ENCODE measurements at places on chromosomes 7 and 10. TPM values are rescaled to one million over a fixed set of nuclear protein-coding genes. Genes with fewer than 3 reads are reported as not detected.

Gene DGKI
- total RNA-seq = 0.33 TPM

DNA sequence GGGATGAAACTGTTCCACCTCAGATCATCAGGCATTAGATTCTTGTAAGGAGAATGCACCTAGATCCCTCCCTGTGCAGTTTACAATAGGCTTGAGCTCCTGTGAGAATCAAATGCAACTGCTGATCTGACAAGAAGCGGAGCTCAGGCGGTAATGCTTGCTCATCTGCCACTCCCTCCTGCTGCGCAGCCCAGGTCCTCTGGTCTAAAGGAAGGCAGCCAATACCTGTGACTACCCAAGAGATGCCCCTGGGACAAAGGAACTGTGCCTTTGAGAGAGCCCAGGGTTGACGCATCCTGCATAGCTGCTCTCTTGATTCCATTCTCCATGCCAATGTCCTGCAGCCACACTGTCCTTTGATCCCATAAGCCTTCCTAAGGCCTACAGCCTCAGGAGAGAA lies 73.1 kb downstream of the ADCYAP1R1 start:
- no peak for DNase-seq
- no peak overlapping the region for H3K27ac ChIP-seq
- no peak overlapping the region for H3K4me3 ChIP-seq

DNA sequence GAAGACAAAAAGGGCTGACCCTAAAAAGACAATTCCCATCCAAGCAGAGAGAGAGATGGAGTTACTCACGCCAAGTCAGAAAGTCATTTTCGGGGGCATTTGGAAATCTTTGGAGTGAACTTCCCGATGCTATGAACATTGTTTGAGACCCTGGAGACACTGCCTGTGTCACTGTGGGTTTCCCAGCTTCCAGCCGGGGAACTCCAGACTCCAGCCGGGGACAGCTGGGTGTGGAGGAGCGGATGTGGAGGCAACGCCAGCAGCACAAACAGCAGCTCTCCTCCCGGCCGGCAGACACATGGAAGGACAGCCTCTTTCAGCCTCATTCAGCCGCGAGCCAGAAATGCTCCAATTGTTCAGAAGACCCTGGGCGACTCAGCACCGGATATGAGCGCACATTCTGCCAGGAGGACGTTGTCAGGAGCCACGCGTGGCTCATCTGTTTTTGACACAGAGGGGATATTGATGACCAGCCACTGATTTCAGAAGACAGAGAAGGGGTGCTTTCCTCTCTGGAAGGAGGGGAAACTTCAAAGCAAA lies 97.6 kb downstream of the PRPF18 start:
- no peak for DNase-seq
- no peaks in the 10 kb centered on the region for H3K27me3 ChIP-seq
- H3K4me1 ChIP-seq = no peaks in the 10 kb centered on the region
- H3K4me3 ChIP-seq = no peak overlapping the region
- H3K36me3 ChIP-seq = peaks cover 3% of the 10 kb centered on the region
- H3K27ac ChIP-seq = peak overlapping the region; percentile 65

GRCh38 chr7:50783303-50783702 lies 607 bp upstream of the GRB10 start:
- H3K4me3 ChIP-seq = no peak overlapping the region
- H3K27ac ChIP-seq = no peak overlapping the region
- no peak for DNase-seq
- no peaks in the 10 kb centered on the region for H3K4me1 ChIP-seq
- peaks cover 57% of the 10 kb centered on the region for H3K27me3 ChIP-seq

DNA sequence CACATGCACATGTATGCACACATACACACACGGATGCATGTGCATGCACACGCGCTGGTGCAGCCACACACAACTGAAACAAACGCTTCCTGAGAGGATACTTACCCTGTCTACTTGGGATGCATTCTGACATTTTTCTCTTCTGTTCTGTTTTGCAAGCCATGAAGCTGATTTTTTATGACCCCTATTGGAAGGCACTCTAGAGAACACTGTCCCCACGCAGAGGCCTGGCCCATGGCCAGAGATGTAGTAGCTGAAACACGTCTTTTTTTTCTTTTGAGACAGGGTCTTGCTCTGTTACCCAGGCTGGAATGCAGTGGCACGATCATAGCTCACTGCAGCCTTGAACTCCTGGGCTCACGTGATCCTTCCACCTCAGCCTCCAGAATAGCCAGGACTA lies 47.9 kb downstream of the VWA2 start:
- H3K4me3 ChIP-seq = no peak overlapping the region
- no peaks in the 10 kb centered on the region for H3K36me3 ChIP-seq
- no peak overlapping the region for H3K27ac ChIP-seq

Gene OPN4
- under 0.01 TPM for total RNA-seq

DNA sequence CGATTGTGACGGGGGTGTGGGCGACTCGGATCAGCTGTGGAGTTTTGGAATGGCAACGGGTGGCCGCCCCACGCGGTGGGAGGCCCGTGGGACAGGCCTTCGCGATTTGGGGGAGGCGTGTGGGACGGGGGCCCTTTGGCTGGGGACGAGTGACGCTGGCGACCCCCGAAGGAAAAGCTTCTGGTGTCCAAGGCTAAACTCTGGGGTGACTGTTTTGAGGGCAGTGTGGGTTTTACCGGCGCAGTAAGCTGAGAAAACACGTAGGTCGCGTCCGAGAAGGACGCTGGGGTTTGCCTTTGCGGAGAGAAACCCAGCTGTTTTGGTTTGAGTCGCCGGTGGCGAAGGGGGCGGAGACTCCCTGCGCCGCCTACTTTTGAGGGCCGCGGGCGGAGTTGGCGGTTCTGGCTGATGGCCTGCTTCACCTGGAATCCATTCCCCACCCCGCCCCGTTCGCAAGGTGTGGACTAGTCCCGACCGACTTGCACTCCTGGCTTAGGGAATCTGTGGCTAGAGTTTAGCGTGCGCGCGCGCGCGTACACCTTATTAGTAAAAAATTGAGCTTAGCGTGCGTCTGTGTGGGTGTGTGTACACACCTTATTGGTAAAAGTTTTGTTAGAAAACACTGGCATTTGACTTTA lies 606 bp downstream of the TAX1BP1 start:
- peak; percentile 43 for DNase-seq
- H3K4me3 ChIP-seq = peak overlapping the region; percentile 99
- H3K4me1 ChIP-seq = peaks cover 9% of the 10 kb centered on the region

Gene ATE1
- 26.3 TPM for total RNA-seq

Gene FAM24B
- total RNA-seq = 3.8 TPM

Gene CDHR1
- total RNA-seq = 0.52 TPM

DNA sequence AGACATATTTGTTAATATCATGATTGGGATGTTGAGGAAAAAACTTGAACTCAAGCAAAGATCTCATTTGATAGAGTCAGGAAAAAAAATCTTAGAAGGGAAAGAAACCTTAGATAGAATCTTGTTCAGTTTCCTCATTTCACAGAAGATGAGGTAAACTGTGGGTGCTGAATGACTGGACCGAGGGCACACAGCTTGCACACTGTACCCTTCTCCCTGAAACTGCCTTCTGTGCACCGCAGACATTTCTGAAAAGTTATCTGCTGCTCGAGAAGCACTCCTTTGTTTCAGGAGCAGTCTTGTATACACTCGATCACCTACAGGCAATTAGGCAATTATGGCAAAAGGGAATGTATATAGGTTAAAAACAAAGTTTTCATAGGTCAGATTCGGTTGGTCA lies 167.4 kb downstream of the SKAP2 start:
- H3K36me3 ChIP-seq = no peaks in the 10 kb centered on the region
- no peak for DNase-seq
- H3K27me3 ChIP-seq = no peaks in the 10 kb centered on the region

GRCh38 chr10:12628964-12629766 lies 279.8 kb downstream of the CAMK1D start:
- H3K4me1 ChIP-seq = peaks cover 27% of the 10 kb centered on the region
- H3K27ac ChIP-seq = no peak overlapping the region
- no peaks in the 10 kb centered on the region for H3K27me3 ChIP-seq
- no peak overlapping the region for H3K4me3 ChIP-seq

DNA sequence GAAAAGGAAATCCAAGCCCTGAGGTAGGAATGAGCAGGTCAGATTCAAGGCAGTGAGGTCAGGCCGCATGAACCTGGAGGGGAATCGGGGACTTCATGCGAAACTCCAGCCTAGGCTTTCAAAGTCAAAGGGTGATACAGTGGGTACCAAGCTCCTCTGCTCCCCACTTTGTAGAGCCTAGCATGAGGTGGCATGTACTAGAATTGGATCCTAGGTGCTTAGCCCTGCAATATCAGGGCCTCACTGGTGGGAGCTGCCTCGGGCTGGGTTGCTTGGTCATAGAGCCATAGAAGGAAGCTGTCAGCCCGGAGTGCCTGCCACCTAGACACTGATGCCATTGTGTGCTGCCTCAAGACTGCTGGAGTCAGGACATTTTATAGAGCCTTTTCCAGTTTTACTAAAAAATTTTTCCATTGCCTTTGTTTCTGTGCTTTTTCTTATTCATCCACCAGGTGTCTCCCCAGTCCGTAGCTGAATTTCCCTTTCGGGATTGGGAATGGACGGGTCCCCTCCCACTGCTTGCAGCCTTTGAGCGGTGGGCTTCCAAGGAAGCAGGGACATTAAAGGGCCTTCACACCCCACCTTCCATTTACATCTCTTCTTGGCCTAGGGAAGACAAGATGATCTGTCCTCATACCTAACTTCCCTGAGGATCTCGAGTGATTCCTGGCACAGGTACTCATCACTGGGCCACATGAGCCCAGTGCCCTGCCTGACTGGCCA lies 5.5 kb upstream of the LZTS2 start:
- H3K4me3 ChIP-seq = no peak overlapping the region
- peaks cover 23% of the 10 kb centered on the region for H3K4me1 ChIP-seq
- H3K27ac ChIP-seq = no peak overlapping the region
- H3K36me3 ChIP-seq = peaks cover 24% of the 10 kb centered on the region
- no peak for DNase-seq

- H3K4me3 ChIP-seq = peak overlapping the region; percentile 3
- H3K4me1 ChIP-seq = peaks cover 27% of the 10 kb centered on the region
- H3K36me3 ChIP-seq = no peaks in the 10 kb centered on the region
- DNase-seq = peak; percentile 66
Observed at GRCh38 chr10:11684717-11685645, 57.2 kb upstream of the ECHDC3 start.

GRCh38 chr7:35430547-35431153 lies 176.8 kb upstream of the TBX20 start:
- no peak overlapping the region for H3K4me3 ChIP-seq
- H3K27me3 ChIP-seq = no peaks in the 10 kb centered on the region
- no peak for DNase-seq
- H3K27ac ChIP-seq = no peak overlapping the region
- no peaks in the 10 kb centered on the region for H3K36me3 ChIP-seq

Gene TAS2R41
- total RNA-seq = 0.24 TPM

Gene GALNT17
- 1.8 TPM for total RNA-seq

Gene RBM48
- 9.7 TPM for total RNA-seq

GRCh38 chr7:149849174-149849573 lies 11.0 kb downstream of the ZNF862 start:
- no peak for DNase-seq
- no peak overlapping the region for H3K27ac ChIP-seq
- H3K4me1 ChIP-seq = peaks cover 18% of the 10 kb centered on the region
- H3K4me3 ChIP-seq = no peak overlapping the region

Gene PGAM2
- 31.0 TPM for total RNA-seq

Gene PLPP4
- total RNA-seq = 0.14 TPM

Gene AUTS2
- total RNA-seq = 9.2 TPM

Gene GPR22
- 0.05 TPM for total RNA-seq
